ENCODE measurements at places on chromosomes 4 and X.

- no peak for DNase-seq
These were observed 345.7 kb downstream of the ARHGAP10 start for GRCh38 chr4:148077581-148077980.

DNA sequence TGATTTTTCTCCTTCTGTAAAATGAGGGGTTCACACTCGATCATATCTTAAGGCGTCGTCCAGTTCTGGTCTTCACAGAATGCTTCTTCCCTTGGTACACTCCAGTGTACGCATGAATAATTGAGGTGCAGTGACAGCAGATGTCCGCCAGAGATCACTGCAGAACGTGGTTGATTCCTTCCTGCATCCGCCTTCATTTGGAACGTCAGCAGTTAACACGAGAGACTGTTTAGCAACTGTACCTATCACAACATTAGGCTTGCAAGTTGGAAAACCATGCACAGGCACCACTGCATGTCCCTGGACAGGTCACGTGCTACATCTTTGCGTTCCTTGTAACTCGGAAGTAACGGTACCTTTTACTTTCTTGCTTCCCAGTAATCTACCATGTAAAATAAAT, 66.0 kb upstream of the GEMIN8 start:
- DNase-seq: peak; percentile 10

DNA sequence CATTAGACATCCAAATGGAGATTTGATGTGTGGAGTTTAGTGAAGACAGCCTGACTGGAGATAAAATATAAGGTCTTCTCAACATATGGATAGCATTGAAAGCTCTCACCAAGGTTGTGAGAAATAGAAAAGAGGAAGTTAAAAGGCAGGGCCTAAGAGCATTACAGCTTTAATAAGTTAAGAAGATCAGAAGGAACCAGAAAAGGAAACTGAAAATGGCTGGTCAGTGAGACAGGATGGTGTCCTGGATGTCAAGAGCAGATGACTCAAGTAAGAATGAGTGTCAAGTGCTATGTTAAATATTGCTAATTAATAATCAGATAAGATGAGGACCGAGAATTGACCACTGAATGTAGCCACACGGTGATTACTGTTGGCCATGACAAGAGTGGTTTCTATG, 642.9 kb downstream of the STPG2 start:
- no peak for DNase-seq

DNA sequence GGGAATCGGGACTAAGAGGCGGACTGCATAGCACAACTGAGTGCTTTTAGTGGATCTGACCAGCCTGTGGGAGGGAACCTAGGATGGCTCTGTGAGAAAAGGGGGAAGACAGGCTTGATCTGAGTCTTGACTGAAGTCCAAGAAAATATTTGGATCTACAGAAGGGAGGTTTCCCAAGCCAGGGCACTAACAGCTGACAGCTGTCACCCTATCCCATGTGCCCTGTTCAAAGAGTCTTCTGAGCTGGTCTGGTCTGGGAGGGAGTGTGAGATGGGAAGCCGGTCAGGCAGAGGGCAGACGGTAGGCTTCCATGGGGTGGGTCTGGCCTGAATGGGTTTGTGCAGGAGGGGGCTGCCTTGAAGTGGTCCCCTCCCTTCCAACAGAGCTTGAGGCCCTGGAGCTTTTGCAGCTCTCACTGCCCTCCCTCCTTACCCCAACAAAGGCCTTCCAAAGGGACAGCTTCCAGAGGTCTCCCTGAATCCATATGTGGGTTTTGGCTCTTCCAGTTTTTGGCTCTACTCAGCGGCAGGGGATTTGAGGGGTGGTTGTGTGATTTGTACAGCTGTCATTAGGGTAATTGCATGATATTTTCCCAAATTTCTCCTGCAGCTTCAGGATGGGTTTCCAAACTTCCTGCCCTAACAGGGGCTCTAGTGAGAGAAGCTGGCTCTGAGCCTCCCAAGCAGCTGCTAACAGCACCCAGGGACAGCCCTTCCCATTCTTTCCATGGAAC, 643.7 kb downstream of the BCOR start:
- no peak for DNase-seq

DNA sequence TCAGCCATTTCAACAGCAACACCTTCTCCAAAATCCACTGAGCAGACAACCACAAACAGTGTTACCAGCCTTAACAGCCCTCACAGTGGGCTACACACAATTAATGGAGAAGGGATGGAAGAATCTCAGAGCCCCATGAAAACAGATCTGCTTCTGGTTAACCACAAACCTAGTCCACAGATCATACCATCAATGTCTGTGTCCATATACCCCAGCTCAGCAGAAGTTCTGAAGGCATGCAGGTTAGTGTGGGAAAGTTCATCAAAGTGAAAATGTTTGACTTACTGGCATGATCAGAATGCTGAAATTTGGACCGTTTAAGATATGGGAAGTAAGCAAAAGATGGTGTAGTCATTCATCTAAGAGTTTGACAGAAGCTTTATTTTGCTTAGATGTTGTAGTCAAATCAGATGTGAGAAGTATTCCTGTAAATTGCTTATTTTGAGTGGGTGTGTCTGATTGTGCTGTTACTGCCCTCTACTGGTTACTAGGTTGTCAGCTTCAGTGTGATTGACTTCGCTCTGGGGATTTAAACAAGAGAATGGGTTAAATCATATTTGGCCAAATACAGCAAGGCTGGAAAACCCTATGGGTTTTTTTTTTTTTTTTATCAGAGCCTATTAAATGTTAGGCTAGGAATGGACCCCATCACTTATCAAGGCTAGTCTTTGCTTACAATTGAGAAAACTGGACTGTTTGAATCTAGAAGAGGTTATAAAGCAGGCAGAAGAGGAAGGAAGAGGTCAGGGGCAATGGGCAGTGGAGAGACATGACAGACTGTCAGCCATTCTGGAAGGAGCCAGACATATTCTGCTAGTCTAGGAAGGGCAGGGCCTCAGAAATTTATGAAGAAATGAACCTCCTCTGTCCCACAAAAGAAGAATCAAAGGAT, 130.3 kb downstream of the DIPK2B start:
- DNase-seq: no peak

DNA sequence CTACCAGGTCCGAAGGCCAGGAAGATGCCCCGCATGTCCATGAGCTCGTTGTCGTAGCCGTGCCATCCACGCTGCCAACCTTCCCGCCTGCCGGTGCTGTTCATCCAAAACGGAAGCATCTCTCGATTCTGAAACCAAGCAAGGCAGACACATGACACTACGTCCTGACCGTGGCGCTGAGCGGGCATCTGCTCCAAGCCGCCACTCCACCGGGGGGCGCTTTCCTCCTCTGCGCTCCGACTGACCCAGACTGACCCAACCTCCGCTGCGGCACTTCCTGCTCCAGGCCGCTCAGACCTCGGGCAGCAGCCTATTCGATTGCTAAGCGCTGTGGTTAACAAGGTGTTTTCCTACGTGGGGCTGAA, 120.5 kb downstream of the ENPP6 start:
- DNase-seq: no peak

DNA sequence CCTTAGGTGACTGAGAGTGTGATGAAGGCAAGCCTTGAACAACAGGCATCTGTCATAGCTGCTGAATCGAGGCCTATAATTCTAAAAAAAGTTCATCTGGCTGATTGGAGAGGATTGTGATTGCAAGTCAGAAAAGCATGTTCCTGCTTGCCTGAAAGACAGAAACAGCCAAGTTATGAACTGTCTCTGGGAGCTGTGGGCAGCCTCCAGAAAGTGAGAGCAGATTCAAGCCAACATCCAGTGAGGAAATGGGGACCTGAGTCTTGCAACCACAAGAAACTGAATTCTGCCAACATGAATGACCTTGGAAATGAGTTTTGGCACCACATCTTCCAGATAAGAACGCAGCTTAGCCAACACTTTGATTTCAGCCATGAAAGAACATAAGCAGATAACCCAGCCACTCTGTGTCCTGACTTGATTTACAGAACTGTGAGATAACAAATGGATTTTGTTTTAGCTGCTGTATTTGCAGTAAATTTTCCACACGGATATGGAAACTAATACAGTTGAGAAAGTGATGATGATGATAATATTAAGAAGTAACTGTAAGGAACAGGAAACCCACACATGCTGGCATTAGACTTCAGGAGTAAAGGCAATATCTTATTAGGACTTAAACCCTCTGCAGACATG, 240.3 kb upstream of the NDST3 start:
- DNase-seq: no peak

- no peak for DNase-seq
These were observed 116.6 kb downstream of the SHOX start for GRCh38 chrX:747176-747575.

DNA sequence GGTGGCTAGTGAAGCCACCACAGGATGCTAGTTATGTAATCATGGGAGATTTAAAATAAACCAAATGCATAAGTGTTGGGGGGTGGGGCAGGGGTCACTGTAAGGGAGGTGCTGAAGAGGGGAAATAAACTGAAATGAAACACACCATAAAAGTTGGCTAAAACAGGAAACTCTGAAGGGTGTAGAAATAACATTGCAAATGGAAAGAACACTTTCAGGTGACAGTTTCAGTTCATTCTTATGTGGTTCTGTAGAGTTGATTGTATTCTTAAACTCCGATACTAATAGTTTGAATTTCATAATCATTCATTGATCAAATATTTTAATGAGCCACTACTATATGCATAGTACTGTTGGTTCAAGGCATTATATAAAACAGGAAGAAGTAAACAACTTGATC, 80.1 kb downstream of the HDAC8 start:
- no peak for DNase-seq
